Cerebellar nuclear complex (tissue), 1 donor: ENCODE measurements at places on chromosomes 1 and 21.

DNA sequence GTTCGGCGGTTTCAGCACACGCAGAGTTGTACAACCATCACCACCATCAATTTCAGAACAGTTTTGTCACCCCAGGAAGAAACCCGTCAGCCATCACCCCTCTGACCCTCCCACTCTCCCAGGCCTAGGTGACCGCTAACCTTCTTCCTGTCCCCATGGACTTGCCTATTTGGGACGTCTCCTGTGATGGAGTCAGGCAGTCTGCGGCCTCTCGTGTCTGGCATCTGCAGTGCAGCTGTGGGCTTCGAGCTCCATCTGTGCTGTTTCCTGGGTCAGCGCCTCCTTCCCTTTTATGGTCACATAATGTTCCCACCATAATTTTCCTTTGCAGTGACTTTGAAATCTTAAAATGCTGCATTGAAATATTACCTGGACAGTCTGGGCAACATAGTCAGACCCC, 24.4 kb downstream of the SLC45A1 start:
- DNase-seq: no peak

DNA sequence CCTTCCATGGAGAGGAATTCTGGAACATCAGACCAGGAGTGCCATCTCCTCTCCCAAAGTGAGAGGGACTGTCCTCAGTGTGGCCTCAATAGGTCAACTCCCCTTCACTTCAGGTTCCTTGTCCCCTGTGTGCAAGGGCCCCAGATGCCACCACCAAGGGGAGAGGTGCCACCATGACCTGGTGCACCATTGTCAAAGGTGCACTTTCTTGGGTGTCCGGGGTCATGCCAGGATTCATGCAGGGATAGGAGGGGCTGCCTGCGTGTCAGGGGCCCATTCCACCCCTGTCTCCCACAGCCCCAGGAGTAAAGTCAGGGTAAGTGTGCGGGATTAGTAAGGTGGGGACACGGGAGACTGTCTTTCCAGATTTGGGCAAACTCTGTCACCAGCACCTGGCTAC, 21.4 kb upstream of the EPHA2 start:
- no peak for DNase-seq

- no peak for DNase-seq
Measured at GRCh38 chr1:56715156-56715555, 70.0 kb downstream of the PRKAA2 start.

- DNase-seq: no peak
Measured at GRCh38 chr1:200365897-200366426, 43.9 kb downstream of the ZNF281 start.

DNA sequence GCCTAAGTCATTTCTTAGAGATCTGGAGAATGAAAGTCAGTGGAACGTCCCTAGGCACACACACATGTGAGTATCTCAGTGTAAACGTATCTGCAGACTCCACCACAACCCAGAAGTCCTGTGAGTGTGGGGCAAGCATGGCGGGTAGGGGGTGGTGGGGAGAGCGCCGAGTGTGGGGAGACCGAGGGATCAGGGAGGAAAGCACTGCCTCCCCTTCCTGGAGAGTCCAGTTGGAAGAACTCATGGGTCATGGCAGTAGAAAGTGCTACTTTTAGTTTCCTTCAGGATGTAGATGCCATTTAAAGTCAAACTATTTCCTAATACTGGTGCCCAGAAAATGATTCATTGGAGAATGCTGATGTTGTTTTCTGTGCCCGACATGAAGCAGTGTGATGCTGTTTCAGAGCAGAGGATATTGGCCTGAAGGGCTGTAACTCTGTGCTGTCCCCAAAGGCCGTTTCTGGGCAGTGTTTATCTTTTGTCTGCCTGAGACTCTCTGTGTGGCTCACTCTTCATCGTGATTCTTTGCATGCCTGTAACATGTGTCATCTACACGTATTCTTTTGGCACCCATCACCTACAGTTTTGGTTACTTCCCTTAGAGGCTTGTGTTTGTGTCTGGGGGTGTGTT, 45.7 kb upstream of the TSPAN2 start:
- DNase-seq: no peak

DNA sequence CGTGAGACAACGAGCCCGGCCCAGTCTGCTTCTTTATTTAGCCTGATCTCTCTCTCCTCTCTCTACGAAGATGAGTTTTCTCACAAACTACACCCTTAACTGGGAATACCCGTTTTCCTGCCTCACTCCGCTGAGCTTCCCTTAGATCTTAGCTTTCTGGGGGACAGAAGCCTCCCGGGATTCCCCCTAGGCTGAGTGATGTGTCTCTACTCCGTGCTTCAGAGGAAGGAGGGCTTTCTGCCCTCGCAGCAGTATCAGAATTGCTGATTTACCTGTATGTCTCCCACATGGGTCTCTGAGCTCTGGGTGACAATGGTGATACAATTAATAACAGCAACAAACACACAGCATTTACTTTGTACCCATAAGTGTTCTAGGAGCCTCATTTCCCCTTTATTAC, 1.0 kb downstream of the ZBTB17 start:
- DNase-seq: no peak

DNA sequence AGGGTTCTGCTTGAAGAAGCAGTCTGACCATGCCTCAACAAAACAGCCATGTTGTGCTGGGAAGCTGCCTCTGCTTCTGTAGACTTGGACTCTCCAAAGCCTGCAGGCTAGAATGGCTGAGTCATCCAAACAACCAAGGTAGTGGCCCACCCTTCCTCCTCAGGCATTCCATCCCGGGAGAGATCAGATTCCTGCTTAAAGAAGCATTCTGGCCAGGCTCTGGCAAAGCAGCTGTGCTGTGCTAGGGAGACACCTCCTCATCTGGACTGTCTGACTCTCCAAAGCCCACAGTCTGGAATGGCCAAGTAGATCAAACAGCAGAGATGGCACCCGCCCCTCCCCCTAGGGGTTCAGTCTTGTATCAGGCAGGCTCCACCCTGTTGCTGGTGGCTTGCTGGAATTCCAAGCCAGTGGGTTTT, 38.3 kb upstream of the F3 start:
- no peak for DNase-seq

DNA sequence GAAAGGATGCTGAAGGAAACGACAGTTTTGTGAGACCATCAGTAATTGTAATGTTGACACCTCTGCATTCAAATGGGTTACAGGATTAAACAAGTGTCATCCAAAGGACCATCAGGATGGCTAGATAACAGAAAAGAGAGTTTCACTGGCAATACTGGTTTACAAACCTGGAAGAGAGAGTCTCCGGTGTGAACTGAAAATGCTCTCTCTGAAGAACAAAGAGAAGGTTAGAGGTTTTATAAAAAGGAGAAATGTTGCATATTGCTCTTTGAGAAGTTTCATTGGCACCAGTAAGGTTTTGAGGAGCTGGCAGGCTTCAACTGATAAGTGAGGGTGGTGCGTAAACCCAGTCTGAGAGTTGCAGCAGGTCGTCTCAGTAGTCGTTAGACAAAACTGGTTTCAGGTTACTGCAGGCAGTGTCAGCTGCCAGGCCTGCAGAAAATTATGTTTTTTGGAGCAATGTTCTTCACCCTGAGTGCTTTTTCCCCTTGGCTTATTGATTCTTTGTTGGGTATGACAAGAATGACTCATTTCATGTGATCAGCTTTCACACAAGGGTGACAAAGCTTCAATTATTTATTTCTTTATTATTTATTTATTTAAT, 42.2 kb downstream of the KCNK1 start:
- DNase-seq: no peak

DNA sequence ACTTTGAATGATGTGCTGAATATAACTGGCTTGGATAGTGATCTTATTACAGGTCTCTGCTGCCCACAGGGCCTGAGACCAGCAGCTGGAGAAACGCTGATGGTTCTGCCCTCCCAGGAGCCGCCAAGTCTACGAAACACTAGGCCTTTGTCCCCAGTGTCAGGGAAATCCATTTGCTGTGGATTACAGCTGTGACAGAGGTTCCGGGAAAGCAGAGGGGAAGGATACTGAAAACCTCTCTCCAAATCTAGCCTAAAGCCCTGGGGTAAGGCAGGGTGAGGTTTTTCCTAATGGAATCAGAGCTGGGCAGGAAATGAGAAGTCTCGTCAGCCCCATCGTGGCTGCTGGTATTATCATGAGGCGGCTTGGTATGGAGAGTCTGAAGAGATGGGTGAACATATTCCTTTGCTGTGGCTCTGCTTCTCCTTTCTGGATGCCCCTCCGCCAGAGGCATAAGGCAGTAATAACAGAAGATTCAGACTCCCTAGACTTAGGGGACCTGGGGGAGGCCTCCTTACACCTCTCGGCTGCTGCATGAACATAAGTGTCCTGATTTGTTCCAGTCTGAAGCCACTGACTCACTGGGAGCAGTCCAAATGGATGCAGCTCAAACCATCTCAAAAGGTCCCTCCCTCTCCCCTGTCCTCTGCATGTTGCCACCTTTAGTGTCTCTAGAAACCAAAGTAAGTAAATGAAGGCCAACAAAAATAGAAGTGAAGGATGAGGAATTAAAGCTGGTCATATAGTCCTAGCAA, 48.1 kb downstream of the PHC2 start:
- no peak for DNase-seq

DNA sequence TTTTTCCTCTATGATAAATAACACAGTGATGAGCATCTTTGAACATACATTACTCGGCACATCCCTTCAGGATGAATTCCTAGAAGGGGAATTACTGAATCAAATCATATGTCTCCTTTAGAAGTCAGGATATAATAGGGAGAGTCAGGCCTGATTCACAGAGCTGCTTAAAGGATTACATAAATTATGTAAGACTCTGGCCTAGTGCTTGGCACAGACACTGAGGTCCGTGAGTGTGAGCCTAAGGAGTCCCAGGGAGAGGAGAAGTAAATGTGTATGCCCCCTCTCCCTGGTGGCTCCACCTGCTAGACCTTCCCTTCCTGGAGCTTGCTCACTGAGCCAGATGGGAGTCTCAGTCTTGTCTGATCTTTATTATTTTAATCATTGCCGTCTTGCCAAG, 8.6 kb upstream of the FOXE3 start:
- no peak for DNase-seq

DNA sequence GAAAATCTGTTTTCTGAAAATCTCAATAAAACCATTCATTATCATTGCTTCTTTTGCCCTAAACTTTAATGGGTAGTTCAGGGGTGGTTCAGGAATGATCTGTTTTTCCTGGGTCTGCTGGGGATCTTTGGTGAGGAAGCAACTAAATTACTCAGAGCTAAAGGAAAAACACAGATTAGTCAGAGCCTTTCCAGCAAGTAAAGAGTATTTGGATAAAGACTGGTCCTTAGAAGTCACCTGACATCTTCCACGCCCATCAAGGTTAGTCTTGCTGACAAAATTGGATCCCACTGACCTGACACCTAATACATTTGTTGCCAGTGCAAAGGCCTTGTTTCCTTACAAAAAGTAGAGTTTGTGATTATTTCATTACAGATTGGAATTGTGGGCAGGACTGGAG, 24.2 kb downstream of the HSPA13 start:
- no peak for DNase-seq

DNA sequence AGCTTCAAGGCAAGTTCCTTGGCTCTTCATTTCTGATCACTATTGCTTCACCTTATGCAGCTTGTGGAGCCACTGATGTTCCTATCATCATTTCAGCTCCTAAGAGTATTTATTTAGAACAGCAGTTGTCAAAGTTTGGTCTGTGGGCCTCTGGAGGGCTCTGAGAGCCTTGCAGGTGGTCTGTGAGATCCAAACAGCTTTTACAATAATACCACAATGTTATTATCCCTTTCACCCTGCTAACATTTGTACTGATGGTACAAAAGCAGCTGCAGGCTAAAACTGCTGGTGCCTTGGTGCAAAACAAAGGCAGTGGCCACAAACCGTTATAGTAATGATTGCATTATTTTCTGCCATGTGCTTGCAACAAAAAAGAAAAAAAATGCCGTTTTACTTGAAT, 33.8 kb downstream of the PATJ start:
- no peak for DNase-seq

DNA sequence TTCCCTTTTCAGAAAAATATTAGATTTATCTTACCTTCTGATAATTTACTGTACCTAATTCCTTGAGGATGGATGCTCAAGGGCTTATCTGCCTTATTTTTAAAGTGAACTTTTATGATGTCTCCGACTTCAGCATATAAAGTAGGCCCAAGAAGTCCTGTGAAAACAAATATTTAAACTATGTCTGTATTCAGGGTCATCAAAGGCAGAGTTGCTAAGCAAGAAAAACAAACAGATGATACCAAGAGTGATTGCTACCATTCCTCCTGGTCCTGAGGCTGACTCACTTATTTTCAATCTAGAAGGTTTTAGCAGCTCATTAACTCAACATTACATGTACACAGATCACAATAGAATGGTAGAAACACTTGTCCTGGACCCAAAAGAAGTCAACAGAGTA, 14.1 kb downstream of the F5 start:
- DNase-seq: no peak

DNA sequence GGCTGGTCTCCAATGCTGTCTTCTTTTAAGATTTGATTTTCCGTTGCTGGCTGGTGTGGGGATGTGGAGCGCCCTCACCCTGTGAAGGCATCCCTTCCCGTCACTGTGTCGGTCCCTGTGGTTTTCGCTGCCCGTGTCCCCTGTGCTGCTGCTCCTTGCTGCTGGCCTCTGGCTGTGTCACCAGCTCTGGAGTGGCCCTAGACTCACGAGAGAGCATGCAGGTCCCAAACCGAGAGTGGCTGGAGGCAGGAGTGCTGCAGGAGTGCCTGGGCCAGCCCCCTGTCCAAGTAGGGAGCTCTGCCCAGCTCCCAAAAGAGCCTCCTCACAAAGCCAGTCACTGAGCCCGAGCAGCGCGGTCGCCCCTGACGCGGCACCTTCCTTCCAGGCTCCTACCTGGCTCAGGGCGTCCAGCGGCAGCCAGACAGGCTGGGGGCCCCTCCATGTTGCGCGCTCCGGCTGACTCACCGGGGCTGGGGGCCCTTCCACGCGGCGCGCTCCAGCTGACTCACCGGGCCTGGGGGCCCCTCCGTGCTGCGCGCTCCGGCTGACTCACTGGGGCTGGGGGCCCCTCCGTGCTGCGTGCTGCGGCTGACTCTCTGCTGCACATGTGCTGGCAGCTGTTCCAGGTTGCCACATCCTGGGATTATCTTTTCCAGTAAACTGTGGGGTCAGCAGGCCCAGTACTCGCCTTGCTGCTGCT, 106.7 kb upstream of the COL6A1 start:
- no peak for DNase-seq

- no peak for DNase-seq
Measured at GRCh38 chr1:228500143-228500734, 13.1 kb downstream of the RNF187 start.

GRCh38 chr1:4424254-4424653, 230.2 kb upstream of the AJAP1 start:
- DNase-seq: no peak

- no peak for DNase-seq
Measured at GRCh38 chr1:172781513-172782140, 122.7 kb downstream of the FASLG start.

GRCh38 chr1:203038217-203038741, 12.0 kb downstream of the PPFIA4 start:
- DNase-seq: no peak

- no peak for DNase-seq
Measured at GRCh38 chr1:116987256-116987555, 14.4 kb upstream of the CD101 start.

DNA sequence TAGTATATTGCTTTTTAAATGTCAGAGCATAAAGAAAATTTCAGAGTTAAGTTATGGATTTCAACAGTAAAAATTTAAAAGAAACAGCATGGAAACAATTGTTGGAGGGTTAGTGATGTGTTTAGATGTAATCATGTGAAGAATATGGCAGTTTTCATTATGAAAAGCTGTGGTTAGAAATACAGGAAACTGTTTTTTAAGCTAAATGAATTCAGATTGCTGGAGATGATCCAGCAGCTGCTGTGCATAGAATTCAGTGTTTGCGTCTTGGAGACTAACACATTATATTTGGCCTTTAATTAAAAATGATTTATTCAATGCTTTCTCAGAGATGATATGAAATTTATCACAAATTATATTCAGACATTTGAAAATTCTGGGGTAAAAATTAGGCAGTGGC, 273.6 kb upstream of the LRRC7 start:
- DNase-seq: no peak

GRCh38 chr1:10830961-10831668, 34.7 kb upstream of the CASZ1 start:
- DNase-seq: no peak
